Activated naive CD4-positive, alpha-beta T cell (primary cell): ENCODE measurements at places on chromosomes 1 and 21.

DNA sequence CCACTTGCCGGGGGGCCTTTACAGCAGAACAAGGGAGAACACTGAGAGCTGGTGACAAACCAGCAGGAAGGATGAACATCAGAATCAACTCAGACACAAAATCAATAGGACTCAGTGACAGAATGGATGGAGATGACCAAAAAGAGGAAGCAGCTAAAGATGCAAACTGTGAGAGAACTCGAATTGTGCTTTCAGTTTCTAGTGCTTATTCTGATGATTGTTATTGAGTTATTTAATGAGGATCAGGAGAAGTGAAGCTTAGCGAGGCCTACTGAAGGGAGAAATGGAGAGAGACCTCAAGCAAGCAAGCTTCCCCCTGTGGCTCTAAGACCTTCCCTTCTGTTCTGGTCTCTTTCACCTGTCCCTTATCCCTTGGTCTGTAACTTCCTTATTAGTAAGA lies 30.3 kb upstream of the TMEM125 start:
- DNase-seq = no peak

- no peak for DNase-seq
These were observed 177.7 kb downstream of the KIF26B start for GRCh38 chr1:245332513-245332912.

DNA sequence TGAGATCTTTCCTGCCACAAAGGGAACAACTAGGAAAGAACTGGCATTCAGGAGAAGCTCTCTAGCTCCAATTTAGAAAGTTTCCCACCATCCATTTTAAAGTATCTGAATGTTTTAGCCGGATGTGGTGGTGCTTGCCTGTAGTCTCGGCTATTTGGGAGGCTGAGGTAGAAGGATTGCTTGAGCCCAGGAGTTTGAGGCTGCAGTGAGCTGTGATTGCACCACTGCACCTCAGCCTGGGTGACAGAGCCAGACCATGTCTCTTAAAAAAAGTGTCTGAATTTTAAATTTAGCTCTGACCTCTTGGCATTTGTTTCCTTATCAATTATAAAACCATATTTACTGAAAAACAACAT lies 67.2 kb downstream of the RPAP2 start:
- no peak for DNase-seq

- no peak for DNase-seq
These were observed 25.3 kb upstream of the RRP15 start for GRCh38 chr1:218259800-218260199.
